ENCODE measurements at places on chromosomes 4 and X. TPM values are rescaled to one million over a fixed set of nuclear protein-coding genes. Genes with fewer than 3 reads are reported as not detected.

The PABPC1L2B gene
- total RNA-seq = not detected

The MAGIX gene
- total RNA-seq = 1.4 TPM

The USP26 gene
- total RNA-seq = not detected

The LAS1L gene
- total RNA-seq = 38.0 TPM

The TSPAN7 gene
- total RNA-seq = not detected

The PSAPL1 gene
- total RNA-seq = not detected

The XAGE3 gene
- total RNA-seq = not detected

The DMRTC1B gene
- not detected for total RNA-seq

The PRR32 gene
- not detected for total RNA-seq

The NUP62CL gene
- 0.11 TPM for total RNA-seq

The CXorf49 gene
- not detected for total RNA-seq

The SMPX gene
- total RNA-seq = not detected

The HAND2 gene
- total RNA-seq = 22.7 TPM

The COL25A1 gene
- 0.11 TPM for total RNA-seq

The VCX gene
- not detected for total RNA-seq

The LNX1 gene
- 0.11 TPM for total RNA-seq

The OTC gene
- not detected for total RNA-seq

The NDNF gene
- total RNA-seq = 0.55 TPM

The GYG2 gene
- total RNA-seq = 2.4 TPM

The SLC2A9 gene
- total RNA-seq = 1.4 TPM

The NLRP2B gene
- total RNA-seq = not detected

The SMIM43 gene
- total RNA-seq = 0.89 TPM

The CSAG1 gene
- not detected for total RNA-seq

The ANTXR2 gene
- 147 TPM for total RNA-seq

The F11 gene
- not detected for total RNA-seq

The TKTL1 gene
- total RNA-seq = not detected

The SLC34A2 gene
- not detected for total RNA-seq

The DACH2 gene
- total RNA-seq = not detected

The CXCL1 gene
- 2.9 TPM for total RNA-seq

The DGKK gene
- not detected for total RNA-seq

The BCLAF3 gene
- 7.7 TPM for total RNA-seq

The TMPRSS11E gene
- 0.12 TPM for total RNA-seq

The SLIT2 gene
- 97.5 TPM for total RNA-seq

The TCEAL7 gene
- 44.3 TPM for total RNA-seq

The NLGN4X gene
- not detected for total RNA-seq

The FGF5 gene
- 12.6 TPM for total RNA-seq

The CRMP1 gene
- 0.62 TPM for total RNA-seq

The FRMPD4 gene
- 0.33 TPM for total RNA-seq

The STATH gene
- total RNA-seq = not detected

The MAGEB17 gene
- not detected for total RNA-seq

The S100G gene
- total RNA-seq = not detected

The SLC6A14 gene
- not detected for total RNA-seq

The CXCL11 gene
- total RNA-seq = not detected

The DCAF12L2 gene
- total RNA-seq = 0.11 TPM

The CCKAR gene
- total RNA-seq = not detected

The CACNA1F gene
- total RNA-seq = not detected

The CT47A7 gene
- total RNA-seq = not detected

The PABPC1L2A gene
- not detected for total RNA-seq

The FAM53A gene
- 3.1 TPM for total RNA-seq

The OPHN1 gene
- total RNA-seq = 12.1 TPM

The FAM236D gene
- total RNA-seq = not detected

Data from uterine smooth muscle cell (primary cell).